ENCODE measurements at places on chromosomes 2 and 18.

DNA sequence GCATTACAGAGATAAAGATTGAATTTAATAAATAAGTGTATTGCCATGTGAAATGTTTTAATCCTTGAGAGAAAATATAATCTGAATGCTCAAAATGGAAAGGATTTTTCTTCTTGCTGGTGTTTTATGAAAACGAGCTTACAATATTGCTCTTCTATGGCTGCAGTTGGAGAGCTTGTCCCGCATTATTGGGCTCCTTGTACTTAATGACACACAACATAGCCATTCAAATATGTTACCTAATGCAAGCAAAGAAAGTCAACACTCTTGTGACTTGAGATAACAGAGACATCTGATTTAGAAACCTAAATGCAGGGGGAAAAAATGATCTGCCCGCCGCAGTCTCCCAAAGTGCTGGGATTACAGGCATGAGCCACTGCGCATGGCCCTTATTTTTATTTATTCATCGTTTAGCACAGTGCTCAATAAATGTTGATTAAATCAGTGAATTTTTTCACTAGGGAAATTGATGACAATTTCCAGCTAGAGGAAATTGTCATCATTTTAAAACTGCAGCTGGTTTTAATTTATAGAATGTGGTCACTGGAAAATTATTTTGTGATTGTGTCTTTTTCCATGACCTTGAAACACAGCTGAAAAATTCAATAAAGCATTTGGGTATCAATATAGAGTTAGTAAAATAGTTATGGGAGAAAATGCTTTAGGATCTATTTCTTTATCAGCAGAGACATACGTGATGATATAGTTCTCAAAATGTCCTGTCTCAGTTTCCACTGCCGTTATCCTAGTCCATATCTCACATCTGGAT is 2.4 kb upstream of the PRKD3 start:
- peaks cover 6% of the 10 kb centered on the region for H3K36me3 ChIP-seq
- H3K27ac ChIP-seq, result no peak overlapping the region
- peaks cover 23% of the 10 kb centered on the region for H3K4me1 ChIP-seq

DNA sequence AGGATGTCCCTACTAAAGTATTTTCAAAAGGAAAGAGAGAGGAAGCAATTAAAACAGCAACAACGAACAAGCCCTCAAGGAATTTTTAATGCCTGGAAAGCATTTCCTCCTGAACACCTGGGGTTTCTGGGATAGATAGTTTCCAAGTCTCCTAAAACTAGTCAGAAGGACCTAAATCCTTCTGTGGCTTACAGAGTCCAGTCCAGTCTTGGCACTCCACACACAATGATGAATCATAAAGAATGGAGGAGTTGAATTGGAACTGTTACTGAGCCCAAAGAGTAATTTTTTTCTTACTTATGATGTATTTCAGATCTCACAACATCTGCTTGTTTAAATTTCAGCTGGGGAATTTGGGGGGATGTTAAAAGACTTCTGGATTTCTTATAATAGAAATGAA is 144.6 kb upstream of the SETBP1 start:
- no peak overlapping the region for H3K4me3 ChIP-seq
- DNase-seq, result no peak
- peaks cover 5% of the 10 kb centered on the region for H3K27me3 ChIP-seq
- H3K27ac ChIP-seq, result no peak overlapping the region
- no peaks in the 10 kb centered on the region for H3K4me1 ChIP-seq

GRCh38 chr2:7118606-7119131 is 201.5 kb downstream of the RNF144A start:
- DNase-seq, result no peak
- peaks cover 14% of the 10 kb centered on the region for H3K36me3 ChIP-seq
- no peaks in the 10 kb centered on the region for H3K4me1 ChIP-seq
- H3K4me3 ChIP-seq, result no peak overlapping the region

DNA sequence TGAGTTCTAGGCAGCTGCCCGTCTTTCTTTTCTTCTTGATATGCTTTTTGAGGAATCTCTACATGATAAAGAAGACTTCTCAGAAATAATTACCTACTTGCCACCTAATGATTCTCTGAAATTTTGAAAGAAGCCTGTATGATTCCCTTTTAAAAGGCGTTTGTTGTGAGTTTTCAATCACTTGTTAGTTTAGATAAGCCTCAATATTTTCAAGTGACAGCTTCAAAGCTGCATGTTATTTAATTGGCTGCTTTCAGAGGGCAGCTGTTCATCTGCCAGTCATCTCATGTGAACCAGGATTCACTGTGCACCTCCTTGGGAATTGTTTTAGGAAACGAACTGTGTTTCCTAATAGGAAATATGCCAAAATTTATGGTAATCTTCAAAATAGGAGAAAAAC is 938.1 kb downstream of the CPS1 start:
- H3K27ac ChIP-seq, result no peak overlapping the region
- no peaks in the 10 kb centered on the region for H3K36me3 ChIP-seq
- no peaks in the 10 kb centered on the region for H3K4me1 ChIP-seq

- H3K27ac ChIP-seq, result no peak overlapping the region
- DNase-seq, result no peak
- H3K4me3 ChIP-seq, result no peak overlapping the region
- no peaks in the 10 kb centered on the region for H3K36me3 ChIP-seq
- H3K27me3 ChIP-seq, result peaks cover 2% of the 10 kb centered on the region
These were observed 49.4 kb downstream of the LONRF2 start for GRCh38 chr2:100272841-100273329.

GRCh38 chr2:11456251-11456650 is 9.7 kb downstream of the E2F6 start:
- peaks cover 22% of the 10 kb centered on the region for H3K4me1 ChIP-seq
- peak overlapping the region; percentile 18 for H3K27ac ChIP-seq
- DNase-seq, result no peak
- peaks cover 5% of the 10 kb centered on the region for H3K36me3 ChIP-seq

GRCh38 chr2:170369894-170370293 is 191.9 kb downstream of the MYO3B start:
- no peak overlapping the region for H3K27ac ChIP-seq
- no peak for DNase-seq

DNA sequence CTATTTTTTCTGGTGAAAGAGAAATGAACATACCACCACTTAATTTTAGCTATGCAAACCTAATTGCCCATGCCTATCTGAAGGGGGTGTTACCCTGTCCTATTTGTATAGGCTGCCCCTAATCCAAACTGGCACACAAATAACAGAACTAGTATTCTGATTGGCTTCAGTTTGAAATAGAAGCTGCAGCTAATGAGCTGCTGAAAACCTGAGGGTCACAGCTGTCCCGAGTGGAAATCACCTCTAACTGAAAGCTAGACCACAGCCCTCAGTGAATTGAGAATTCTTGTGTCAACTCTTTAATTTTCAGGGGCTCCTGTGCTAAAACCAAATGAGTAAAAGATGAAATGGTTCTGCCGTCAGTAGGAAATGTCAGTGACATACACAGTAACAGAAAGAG is 28.7 kb downstream of the CCDC141 start:
- no peaks in the 10 kb centered on the region for H3K27me3 ChIP-seq
- H3K36me3 ChIP-seq, result no peaks in the 10 kb centered on the region
- no peak for DNase-seq
- no peak overlapping the region for H3K4me3 ChIP-seq
- H3K27ac ChIP-seq, result no peak overlapping the region

- H3K4me3 ChIP-seq, result no peak overlapping the region
- DNase-seq, result no peak
- H3K27ac ChIP-seq, result no peak overlapping the region
- H3K27me3 ChIP-seq, result no peaks in the 10 kb centered on the region
- H3K36me3 ChIP-seq, result no peaks in the 10 kb centered on the region
These were observed 8.8 kb upstream of the ADI1 start for GRCh38 chr2:3527886-3528785.

- peak overlapping the region; percentile 94 for H3K27ac ChIP-seq
These were observed 3.4 kb downstream of the REL start for GRCh38 chr2:60884800-60885199.

DNA sequence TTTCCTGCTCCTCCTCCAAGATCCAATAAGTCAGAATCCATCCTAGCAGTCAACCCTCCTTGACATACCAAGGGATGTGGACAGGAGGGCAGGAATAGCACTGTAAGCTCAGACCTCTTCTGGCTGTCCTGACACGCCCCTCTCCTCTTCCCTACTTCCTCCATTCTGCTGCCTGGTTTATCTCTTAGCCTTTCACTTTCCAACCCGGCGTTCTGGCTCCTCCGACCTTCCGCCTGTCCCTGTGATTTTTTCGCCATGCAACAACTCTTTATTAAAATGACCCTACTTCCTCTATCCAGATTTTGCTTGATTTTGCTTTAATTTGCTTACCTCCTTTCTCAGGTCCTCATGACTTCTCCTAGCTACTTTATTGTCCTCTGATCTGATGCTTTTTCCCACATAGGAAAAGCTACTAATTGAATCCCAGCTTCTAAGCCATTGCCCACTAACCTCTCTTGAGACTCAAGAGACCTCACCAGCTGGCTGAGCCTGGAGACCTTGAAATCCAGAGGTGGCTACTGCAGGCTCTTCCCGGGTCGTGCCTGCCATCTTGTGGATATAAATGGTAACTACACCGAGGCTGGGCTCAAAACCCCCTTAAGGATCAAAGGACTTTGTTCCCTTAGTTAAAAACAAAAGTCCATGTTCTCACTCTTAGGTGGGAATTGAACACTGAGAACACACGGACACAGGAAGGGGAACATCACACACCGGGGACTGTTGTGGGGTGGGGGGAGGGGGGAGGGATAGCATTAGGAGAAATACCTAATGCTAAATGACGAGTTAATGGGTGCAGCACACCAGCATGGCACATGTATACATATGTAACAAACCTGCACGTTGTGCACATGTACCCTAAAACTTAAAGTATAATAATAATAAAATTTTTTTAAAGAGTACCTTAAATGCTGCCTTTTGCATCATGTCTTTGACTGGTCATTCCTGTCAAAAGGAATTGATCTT is 139.4 kb downstream of the AKAIN1 start:
- peaks cover 32% of the 10 kb centered on the region for H3K4me1 ChIP-seq
- no peak overlapping the region for H3K27ac ChIP-seq
- H3K27me3 ChIP-seq, result peaks cover 3% of the 10 kb centered on the region
- H3K36me3 ChIP-seq, result no peaks in the 10 kb centered on the region
- peak; percentile 16 for DNase-seq

DNA sequence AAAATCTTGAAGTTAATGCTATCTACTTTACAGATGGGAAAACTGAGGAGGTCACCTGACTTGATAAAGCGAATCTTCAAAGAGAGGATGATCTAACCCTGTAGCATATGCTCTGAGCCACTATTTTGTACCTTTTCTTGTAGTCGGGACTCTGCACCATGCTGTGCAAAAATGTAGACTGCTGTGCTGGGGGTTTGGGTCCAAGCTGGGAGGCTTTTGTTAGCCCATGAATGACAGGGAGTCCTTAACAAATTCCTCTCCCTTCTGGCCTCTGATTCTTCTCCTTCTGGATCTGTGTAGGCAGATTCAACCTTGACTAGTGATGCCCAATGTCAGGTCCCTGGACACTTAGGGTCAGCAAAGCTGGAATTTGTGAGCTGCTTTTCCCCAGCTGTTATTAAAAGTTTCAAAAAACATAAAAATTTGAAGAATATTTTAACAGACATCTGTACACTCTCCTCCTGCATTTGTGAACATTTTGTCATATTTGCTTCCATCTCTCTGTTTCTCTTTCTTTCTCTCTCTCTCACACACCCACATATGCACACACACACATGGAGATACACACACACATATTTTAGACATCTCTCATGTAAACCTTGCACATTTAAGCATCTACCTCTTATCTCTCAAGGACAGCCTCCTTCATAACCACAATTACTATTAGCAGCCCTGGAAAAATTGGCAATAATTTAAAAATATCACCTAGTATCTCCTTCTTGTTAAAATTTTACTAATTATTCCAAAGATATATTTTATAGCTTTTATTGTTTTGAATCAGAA is 335.0 kb upstream of the TRIB2 start:
- DNase-seq, result no peak
- H3K4me1 ChIP-seq, result no peaks in the 10 kb centered on the region
- H3K4me3 ChIP-seq, result no peak overlapping the region
- H3K27ac ChIP-seq, result no peak overlapping the region

DNA sequence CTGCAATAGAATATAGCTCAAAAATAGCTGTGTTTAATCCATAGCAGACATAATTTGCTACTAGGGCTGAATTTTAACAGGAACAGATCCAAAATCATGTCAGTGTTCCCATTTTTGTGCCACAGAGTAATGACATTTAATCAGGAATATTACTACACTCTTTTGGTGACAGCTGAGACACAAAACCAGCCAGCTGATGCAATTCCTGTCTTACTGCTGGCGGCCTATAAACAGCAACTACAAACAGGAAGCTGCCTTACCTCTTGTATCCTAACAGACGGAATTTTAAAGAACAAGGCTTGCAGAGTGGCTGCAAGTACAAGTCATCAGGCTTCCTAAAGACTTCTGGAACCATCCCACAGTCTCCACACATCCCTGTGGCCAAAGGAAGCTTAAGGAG is 218.1 kb downstream of the ZNF521 start:
- H3K27me3 ChIP-seq, result peaks cover 2% of the 10 kb centered on the region
- H3K4me3 ChIP-seq, result no peak overlapping the region
- H3K27ac ChIP-seq, result no peak overlapping the region
- no peak for DNase-seq

DNA sequence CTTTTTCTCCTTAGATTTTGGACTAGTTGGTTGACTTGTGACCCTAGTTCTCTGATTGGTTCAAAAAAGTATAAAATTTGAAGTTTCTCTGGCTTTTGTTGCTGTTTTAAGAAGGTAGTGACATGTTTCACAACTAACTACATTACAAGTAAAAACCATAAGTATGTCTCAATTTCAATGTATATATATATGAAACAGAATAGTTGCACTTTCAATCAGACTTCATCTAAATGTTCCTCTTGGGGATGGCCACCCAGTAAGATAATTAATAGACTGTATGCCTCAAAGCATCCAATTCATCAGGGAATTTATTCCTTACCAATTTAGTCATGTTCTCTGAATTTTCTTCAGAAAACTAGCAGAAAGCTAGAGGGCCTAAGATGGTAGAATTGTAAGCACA is 259.7 kb downstream of the RPRM start:
- H3K27me3 ChIP-seq, result peaks cover 3% of the 10 kb centered on the region
- no peak overlapping the region for H3K4me3 ChIP-seq
- no peak for DNase-seq
- H3K4me1 ChIP-seq, result no peaks in the 10 kb centered on the region
- no peaks in the 10 kb centered on the region for H3K36me3 ChIP-seq

- no peak overlapping the region for H3K4me3 ChIP-seq
- no peaks in the 10 kb centered on the region for H3K4me1 ChIP-seq
- H3K27ac ChIP-seq, result no peak overlapping the region
These were observed 72.0 kb downstream of the DNER start for GRCh38 chr2:229642371-229642770.

- no peaks in the 10 kb centered on the region for H3K4me1 ChIP-seq
- H3K4me3 ChIP-seq, result no peak overlapping the region
- no peaks in the 10 kb centered on the region for H3K27me3 ChIP-seq
- DNase-seq, result no peak
- H3K27ac ChIP-seq, result no peak overlapping the region
These were observed 264.1 kb downstream of the RPIA start for GRCh38 chr2:88955607-88956006.

- H3K27me3 ChIP-seq, result peaks cover 3% of the 10 kb centered on the region
- no peak overlapping the region for H3K27ac ChIP-seq
- DNase-seq, result no peak
- no peaks in the 10 kb centered on the region for H3K4me1 ChIP-seq
- peaks cover 4% of the 10 kb centered on the region for H3K36me3 ChIP-seq
These were observed 487.5 kb downstream of the SUCLG1 start for GRCh38 chr2:83971547-83971946.
